ENCODE measurements at places on chromosomes 5 and 9. TPM values are rescaled to one million over a fixed set of nuclear protein-coding genes. Genes with fewer than 3 reads are reported as not detected.

- no peak for DNase-seq
Measured at GRCh38 chr9:137797206-137798120, 80.1 kb upstream of the CACNA1B start.

ASPN gene
- total RNA-seq = 6.2 TPM

DNA sequence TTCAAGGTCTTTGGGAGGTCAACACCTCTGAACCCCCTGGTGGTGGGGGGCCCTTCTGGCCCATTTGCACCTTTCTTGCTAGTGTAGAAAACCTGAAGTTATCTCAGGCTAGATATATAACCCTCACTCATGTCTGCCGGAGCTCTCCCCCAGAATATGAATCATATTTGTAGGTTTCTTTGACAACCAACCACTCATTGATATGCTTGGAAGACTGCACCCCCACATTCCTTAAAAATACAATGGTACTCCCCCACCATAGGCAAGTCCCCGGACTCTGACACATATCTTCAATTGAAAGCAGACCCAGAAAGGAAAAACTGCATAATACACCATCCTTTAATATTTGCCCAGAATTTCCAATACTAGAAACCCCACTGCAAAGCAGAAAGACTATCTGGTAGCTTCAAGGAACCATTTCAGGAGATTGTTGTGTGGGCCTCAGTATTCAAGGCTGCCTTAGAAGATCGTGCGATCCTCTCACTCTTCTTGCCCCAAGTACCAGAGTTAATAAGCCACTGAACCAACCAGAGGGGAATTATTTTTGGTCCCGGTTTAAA is 978 bp upstream of the UBE2B start:
- DNase-seq = no peak

DNA sequence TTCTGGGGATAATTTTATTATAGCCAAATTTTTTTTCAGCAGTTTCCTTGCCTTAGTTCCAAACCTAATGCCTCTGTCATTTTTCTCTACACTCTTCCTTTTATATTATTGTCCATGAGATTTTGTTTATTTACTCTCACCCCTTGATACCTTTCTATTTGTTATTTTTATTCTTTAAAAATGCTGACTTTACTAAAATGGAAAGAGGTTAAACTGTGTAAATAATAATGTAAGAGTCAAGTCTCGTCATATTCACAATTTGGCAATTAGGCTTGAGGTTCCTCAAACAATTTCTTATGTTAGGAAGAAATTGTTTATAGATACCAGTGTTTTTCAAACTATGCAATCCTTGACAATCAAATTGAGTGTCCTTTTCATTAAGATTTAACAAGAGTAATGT is 428.6 kb upstream of the CDH9 start:
- no peak for DNase-seq

DNA sequence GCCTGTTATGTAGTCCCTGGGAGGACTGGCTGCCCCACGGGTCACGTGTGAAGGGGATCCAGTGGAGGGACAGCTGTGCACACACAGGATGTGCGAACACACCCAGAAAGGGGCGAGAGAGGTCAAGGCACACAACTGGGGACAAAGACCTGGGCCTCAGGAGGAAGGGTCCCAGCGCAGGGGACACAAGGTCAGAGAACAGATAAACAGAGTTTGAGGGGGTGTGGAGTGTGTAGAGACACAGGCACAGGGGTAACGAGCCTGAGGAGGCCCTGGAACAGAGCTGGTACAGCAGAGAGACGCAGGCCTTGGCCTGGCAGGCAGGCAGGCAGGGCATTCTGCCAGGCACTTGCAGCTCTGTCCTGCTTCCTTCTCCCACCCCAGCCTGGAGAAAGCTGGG is 14.8 kb upstream of the PSMD5 start:
- DNase-seq = no peak

DNA sequence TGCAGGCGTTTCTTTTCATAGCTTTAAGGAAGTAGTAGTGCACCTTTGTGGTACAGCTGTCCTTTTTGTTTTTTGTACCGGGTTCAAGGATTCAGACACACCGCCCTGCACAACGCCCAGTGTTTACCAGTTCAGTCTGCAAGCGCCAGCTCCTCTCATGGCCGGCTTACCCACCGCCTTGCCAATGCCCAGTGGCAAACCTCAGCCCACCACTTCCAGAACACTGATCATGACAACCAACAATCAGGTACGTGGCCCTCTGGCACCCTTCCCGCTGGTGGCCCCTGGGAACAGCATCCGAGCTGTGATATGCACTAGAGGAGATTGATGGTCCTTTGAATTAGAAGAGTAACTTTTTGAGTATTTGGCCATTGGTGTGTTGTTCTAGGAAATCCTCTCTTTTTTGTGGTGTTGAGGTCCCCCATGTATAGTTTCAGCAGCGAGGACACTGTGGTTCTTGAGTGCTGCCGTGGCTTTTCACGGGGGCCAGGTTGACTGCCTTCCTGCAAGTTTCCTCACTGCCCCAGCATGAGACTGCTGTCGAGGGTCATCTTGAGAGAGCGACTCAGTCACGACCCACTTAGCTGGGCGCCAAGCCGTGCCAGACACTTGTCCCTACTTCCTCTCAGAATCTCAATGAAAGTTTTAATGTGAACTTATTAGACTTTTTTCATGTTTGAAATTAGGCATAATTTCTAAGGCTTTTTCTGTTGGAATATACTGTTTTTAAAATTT is 37.9 kb downstream of the TENT4A start:
- no peak for DNase-seq

GOLGA2 gene
- total RNA-seq = 167 TPM

DNA sequence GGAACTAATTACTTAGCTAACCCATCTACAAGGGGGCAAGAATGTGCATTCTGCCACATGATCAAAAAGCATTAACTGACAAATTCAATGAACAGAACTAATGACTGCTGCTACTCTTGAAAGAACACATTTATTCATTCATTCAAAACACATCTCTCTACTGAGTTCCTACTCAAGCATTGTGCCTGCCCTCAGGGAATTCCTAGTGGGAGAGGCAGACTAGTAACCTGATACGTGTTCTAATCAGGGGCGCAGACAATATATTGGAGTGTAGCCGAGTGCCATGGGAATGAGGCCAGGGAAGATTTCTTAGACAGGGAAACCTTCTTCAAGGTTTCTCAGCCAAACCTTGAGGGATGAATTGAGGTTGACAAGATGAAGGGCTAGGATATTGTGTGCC is 56.7 kb upstream of the PAPPA start:
- DNase-seq = no peak

PDGFRB gene
- 183 TPM for total RNA-seq

- peak; percentile 28 for DNase-seq
Measured at GRCh38 chr5:27472000-27472763, 433.8 kb upstream of the CDH9 start.

- no peak for DNase-seq
Measured at GRCh38 chr9:79107911-79108676, 463.7 kb upstream of the TLE4 start.

DNA sequence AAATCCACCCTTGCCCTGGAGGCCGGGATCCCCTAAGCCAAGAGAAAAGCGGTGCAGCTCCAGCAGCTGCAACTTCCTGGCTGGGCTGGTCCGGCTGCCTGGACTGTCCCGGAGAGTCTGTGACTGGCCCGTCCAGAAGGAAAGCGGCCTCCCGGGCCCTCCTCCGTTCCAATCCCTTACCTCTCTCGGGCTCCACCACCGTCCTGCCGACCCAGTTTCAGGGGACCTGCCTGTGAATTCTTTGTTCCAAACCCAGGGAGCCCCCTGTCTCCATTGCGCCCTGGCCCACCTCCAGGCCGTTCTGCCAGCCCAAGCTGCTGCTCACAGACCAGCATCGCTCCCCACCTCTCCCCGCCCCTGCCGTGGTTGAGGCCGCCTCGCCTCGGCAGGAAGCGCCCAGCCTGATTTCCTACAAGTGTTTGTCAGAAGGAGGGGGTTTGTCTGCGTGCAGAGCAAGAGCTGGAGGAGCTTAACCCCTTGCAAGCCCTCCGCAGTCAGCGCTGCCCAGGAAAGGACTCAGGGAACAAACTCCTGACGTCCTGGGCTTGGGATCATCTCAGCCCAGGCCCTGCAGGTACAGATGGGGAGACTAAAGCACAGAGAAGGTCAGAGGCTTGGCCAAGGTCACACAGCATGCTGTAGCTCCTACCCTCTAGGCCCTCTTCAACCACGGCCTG is at the start of gene AKNA:
Gene AKNA (minus strand): TSS at position 303 of the 677 bp plus-strand sequence. CDS start 6,649 bp downstream, outside the sequence.
- peak; percentile 69 for DNase-seq

GRCh38 chr9:129351642-129352145 is 173.6 kb upstream of the IER5L start:
- no peak for DNase-seq

- no peak for DNase-seq
Measured at GRCh38 chr5:117473165-117473564, 898.5 kb upstream of the SEMA6A start.

GRCh38 chr9:95507464-95508241 is 9.1 kb downstream of the PTCH1 start:
- peak; percentile 57 for DNase-seq

- no peak for DNase-seq
Measured at GRCh38 chr9:75448281-75448680, 360.0 kb downstream of the OSTF1 start.

DNA sequence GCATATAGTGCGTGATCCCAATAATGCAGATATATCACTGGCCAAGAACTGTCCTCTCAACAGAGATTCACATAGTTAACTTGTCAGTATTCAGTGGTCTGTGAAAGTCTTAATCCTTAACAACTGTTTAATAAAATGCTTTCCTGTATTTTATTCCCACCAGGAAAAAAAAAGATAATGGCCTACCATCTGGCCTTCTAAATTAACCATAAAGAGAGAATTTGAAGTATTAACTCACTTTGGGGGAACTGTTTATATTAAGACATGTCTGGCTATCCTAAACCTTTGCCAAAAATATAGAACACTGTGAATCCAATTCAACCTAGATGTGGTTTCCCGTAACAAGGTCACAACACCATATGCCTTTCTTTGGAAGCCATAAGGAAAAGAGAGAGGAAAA is 818 bp upstream of the FREM1 start:
- no peak for DNase-seq

GNA14 gene
- not detected for total RNA-seq

TTC39B gene
- total RNA-seq = 4.8 TPM

TSLP gene
- not detected for total RNA-seq

GRCh38 chr5:94969174-94969573 is 315.7 kb downstream of the MCTP1 start:
- peak; percentile 18 for DNase-seq

KCNN2 gene
- 15.1 TPM for total RNA-seq

GRCh38 chr5:107436201-107436600 is 234.5 kb downstream of the EFNA5 start:
- DNase-seq = no peak

DNA sequence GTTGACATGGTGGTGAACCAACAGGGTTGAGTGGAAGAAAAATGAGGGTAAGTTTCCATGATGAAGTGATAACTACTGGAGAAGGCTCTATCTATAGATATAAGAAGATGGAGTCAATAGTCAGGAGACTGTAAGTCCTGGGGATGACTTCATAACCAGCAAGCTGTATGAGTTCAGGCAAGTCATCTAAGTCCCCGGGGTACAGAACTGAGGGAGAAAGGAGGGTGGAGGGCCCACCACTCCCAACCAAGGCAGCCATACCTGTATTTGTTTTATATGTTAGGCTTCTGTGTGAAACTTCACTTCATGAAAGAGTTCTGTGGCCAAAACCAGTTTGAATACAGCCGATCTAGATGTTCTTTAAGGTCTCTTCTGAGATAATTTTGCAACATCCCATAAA is 53.3 kb upstream of the IFNE start:
- DNase-seq = no peak

FYB1 gene
- 1.7 TPM for total RNA-seq

DNA sequence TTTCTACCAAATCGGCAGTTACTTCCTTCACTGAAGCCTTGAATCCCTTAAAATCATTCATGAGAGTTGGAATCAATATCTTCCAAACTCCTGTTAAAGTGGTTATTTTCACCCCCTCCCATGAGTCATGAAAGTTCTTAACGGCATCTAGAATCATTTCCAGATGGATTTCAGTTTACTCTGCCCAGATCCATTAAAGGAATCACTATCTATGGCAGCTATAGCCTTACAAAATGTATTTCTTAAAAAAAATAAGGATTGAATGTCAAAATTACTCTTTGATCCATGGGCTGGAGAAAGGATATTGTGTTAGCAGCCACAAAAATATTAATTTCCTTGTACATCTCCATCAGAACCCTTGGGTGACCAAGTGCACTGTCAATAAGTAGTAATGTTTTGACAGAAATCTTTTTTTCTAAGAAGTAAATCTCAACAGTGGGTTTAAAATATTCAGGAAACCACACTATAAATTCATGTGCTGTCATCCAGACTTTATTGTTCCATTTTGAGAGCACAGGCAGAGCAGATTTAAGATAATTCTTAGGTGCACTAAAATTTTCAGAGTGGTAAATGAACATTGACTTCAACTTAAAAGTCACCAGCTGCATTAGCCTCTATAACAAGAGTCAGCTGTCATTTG is 767.7 kb downstream of the DTWD2 start:
- DNase-seq = no peak

GRCh38 chr9:68653141-68653595 is 51.9 kb upstream of the PIP5K1B start:
- no peak for DNase-seq

WDR38 gene
- not detected for total RNA-seq

PAIP1 gene
- total RNA-seq = 62.6 TPM

DNA sequence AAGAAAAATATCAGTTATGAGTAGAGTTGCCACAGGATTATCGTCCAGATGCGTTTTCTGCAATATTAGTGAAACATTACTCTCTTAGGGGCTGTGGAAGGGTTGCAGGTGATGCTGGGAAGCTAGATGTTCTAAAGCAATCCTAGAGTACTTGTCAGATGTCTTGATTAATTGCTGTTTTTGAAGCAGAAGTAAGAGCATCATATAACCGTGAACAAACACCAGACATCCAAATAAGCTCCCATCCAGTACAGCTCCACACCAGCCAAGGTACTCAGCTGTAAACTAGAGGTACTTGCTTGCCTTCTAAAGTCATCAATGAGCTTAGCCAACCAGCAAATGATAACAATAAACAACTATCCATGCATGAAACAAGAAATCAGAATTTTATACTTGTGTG is 131.1 kb downstream of the ST8SIA4 start:
- no peak for DNase-seq

GRCh38 chr9:13896922-13897835 is 416.8 kb downstream of the NFIB start:
- DNase-seq = no peak

DNA sequence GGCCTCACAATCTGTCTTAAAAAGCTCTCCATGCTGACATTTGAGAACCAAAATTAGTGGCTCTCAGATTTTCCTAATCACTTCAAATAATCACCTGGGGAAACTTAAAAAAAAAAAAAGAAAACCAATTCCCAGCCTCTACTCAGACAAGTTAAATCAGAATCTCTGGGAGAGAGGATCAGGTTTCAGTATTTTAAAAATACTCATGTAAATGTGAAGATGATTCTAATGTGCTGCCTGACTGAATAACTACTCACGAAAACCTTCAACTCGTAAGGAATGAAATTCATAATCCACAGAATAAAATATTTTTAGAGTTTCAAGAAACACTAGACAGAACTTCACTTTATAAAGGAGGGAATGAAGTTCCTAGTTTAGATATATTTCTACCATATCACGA is 114.4 kb downstream of the SVEP1 start:
- DNase-seq = no peak

- no peak for DNase-seq
Measured at GRCh38 chr5:115594128-115595047, 7.9 kb downstream of the TICAM2 start.

- no peak for DNase-seq
Measured at GRCh38 chr5:131081913-131082488, 83.1 kb downstream of the HINT1 start.

All from HFFc6 (cell line).